ENCODE measurements at places on chromosomes 4 and X.
A peak's percentile ranks its signal among the peaks of the same experiment; 100 is the strongest.

DNA sequence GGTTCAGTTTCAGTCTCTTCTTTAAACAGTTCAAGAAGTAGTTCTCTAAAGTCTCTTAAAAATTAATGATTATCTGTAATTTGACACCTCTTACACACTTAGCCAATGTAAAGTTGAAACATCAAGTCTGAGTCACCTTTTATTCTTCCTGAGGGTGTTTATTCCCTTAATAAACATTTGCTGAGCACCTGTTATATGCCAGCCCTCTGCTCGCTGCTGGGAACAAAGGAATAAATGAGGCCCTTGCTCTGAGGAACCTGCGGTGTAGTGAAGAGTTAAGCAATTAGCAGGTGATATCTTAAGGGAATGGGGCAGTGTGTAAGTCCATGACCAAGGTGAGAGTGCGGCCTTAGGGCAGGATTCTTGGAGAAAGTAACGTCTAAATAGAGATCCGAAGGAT lies 5.2 kb upstream of the NDNF start:
- peak; percentile 73 for DNase-seq

- DNase-seq = no peak
Observed at GRCh38 chr4:32462944-32463343, 1742.8 kb downstream of the PCDH7 start.

DNA sequence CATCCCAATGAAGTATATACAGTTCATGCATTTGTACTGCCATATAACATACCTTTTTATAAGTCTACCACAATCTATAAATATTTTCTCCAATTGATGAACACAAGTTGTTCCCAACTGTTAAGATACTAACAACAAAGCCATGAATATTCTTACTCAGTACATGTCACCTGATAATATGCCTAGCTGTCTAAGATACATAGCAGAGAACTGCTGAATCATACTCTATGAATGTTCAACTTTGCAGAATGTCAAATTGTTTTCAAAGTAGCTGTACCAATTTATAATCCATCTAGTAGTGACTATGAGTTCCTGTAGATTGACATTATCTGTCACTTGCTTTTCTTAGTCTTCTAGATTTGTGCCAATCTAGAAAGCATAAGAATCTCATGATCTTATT lies 84.9 kb downstream of the RAB28 start:
- DNase-seq = peak; percentile 14

DNA sequence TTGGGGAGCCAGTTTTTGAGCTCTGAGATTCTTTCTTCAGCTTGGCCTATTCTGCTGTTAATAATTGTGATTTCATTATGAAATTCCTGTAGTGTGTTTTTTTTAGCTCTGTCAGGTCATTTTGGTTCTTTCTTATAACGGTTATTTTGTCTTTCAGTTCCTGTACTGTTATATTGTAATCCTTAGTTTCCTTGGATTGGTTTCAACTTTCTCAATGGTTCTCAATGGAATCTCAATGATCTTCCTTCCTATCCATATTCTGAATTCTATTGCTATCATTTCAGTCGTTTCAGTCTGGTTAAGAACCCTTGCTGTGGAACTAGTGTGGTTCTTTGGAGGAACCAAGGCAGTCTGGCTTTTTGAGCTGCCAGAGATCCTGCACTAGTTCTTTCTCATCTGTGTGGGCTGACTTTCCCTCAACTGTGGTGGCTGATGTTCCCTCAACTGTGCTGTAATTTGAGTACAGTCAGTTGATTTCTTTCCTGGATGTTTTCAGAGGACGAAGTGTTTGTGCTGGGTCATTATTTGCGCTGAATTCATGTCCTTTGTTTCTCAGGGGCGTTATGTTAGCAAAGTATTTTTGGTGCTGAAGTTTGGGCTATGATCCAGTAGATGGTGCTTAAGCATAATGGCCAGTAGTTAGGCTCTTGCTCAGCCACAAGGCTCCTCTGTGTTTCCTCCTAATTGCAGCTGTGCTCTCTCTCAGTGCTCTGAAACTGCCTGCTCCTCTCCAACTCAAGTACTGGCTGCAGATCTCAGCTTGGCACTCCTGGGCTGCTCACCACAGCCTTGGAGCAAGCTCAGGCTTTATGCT lies 27.5 kb downstream of the ENPEP start:
- no peak for DNase-seq

DNA sequence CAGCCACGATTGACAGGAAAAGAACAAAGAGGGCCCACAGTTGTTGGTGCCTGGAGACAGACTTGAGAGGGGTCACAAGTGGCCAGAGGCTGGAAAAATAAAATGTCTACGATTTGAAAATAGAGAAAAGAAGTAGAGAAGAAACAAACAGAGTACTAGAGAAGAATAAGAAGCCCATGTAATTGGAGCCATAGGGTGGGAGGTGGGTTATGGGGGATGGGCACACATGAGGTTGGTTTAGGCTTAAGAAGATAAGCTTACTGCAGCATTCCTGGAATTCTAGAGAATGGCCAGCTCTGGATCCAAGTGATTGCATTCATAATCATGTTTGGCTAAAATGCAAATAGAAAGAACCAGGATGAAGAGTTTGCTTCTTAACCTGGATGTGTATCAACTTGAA lies 210.7 kb downstream of the MAML3 start:
- DNase-seq = no peak

GRCh38 chr4:172404676-172405075 lies 591.5 kb downstream of the GALNTL6 start:
- no peak for DNase-seq

DNA sequence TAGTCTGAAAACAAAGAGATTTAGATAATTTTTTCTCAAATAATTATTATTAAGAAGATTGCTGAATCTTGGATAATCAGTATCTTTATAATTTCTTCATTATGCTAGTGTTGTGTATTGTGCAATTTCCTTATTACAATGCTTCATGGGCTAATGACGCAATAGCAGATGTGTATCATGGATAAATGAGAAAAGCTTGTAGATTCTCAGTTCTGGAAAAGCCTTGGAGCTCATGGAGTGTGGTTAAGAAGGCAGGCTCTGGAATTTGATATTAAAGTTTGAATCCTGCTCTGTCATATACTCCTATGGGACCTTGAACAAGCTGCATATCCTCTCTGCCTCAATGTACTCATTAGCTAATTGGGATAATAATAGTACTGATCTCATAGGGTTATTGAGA lies 18.9 kb upstream of the CXCL8 start:
- no peak for DNase-seq

GRCh38 chr4:89665662-89666061 lies 171.3 kb downstream of the SNCA start:
- DNase-seq = no peak

DNA sequence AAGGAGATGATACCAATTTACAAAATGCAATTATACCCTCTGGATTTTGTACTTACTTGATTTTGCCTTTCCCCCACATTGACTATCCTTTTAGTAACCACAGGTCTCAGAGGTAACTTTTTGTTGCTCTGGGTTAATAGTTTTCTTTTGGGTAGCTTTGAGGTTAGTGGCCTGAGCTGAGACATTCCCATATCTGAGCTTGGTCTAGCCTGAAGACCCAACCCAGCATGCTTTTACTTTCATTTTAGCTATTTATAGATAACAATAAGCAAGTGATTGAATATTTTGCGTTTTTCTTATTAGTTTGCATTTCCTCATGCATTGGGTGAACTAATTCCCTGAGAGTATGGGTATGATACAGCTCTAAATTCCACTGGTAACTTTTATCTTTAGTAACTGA lies 11.8 kb downstream of the HTN1 start:
- DNase-seq = no peak

DNA sequence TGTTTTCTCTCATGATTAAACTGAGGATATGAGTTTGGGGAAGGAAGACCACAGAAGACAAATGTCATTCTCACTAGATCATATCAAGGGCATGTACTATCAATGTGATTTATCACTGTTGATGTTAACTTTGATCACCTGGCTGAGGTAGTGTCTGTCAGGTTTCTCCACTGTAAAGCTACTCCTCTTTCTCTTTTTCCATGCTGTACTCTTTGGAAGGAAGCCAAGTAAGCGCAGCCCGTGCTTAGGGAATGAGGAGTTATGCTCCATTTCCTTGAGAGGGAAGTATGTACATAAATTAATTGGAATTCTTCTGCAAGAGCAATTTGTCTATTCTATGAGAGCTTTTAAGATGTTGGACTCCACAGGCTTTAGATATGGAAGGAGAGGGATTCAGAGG lies 4.0 kb upstream of the KANTR start:
- DNase-seq = no peak

- DNase-seq = no peak
Observed at GRCh38 chrX:10884246-10884645, 226.9 kb upstream of the HCCS start.

DNA sequence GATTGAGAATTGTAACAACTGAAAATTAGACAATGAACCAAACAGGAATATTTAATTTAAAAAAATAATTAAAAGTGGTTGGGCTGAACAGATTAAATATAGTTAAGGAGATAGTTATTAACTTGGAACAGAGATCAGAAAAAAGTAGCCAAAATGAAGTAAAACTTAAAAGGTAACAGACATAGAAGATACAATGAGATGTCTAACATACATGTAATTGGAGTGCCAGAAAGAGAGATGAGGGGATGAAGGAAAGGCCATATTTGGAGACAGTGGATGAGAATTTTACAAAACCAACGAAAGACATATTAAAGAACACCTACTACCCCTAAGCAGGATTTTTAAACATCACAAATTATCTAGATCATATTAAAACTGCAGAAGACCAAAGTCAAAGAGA lies 8.0 kb downstream of the TBC1D9 start:
- DNase-seq = no peak

DNA sequence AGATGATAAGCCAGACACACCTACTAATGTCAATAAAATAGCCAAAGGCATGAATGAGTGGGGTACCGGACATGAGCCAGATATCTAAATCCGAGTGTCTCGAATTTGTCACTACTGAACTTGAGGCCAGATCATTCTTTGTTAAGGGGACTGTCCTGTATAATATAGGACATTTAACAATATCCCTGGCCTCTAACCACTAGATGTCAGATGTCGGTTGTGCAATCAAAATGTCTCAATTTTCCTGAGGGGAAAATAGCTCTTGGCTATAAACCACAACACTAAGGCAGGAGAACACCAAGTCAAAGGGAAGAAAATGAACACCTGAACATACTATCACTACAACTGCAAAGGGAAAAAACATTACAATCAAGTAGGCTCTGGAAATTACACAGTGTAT lies 154.5 kb downstream of the GPM6A start:
- DNase-seq = no peak

GRCh38 chrX:133482056-133482952 lies 67.0 kb upstream of the GPC4 start:
- DNase-seq = no peak

DNA sequence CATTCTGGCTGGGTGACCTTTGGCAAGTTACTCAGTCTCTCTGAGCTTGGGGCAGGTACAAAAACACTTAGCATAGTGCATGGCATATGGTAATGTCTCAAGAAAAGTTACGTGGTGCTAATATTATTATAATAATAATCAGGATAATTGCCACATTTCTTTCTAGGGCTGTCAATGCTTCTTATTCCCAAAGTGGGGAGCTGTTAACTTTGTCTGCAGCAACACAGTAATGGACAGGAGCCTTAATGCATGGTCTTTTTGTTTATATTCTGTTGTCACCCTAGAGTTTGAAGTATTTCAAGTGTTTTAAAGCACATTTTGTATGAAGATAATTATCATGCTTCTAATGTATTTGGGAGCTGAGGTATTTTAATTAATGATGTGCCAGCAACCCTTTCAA lies 121.8 kb downstream of the FHIP1A start:
- no peak for DNase-seq

DNA sequence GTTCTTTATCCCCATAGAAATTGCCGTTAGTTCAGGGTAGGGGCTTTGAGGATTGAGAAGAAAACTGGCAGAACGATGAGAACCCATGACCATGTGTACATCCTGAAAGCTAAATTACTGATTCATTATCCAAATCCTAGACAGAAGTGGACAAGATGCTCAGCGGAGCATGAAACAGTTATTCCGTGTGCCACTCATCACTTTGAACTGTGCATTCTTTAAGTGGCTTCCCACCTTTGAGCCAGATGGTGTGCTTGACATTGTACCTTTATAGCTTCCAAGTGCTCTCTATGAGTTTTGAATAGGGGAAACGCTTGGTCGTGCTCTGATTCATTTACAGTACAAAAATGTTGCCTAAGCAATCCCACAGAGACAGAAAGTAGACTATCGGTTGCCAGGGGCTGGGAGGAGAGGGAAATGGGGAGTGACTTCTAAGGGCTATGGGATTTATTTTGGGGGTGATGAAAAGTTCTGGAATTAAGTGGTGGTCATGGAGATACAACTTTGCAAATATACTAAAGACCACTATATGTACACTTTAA lies 100.0 kb downstream of the DOCK11 start:
- no peak for DNase-seq

GRCh38 chr4:531076-531475 lies 32.1 kb downstream of the PIGG start:
- DNase-seq = no peak

GRCh38 chrX:101411984-101412383 lies 4.0 kb downstream of the HNRNPH2 start:
- DNase-seq = no peak

GRCh38 chr4:124710911-124711310 lies 1.6 kb downstream of the ANKRD50 start:
- no peak for DNase-seq

DNA sequence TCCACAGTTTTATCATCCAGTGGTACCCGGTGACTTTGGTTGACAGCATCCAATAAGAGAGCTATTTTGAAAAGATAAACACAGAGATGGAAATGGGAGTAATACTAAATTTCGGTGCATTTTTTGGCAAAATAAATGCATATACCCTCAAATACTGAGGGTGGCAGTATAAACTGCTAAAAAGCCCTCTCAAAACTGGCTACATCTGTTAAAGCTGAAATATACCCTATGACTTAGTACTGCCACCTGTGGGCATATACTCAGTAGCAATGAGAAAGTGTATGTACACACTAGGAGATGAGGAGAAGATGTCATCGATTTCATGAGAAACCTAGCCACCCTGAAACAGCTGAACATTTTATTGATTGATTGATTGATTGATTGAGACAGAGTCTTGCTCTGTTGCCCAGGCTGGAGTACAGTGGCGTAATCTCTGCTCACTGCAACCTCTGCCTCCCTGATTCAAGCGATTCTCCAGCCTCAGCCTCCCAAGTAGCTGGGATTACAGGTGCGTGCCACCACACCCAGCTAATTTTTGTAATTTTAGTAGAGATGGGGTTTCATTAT lies 12.2 kb upstream of the TMEM128 start:
- DNase-seq = peak; percentile 18

GRCh38 chrX:17563515-17563914 lies 173.8 kb upstream of the SCML1 start:
- no peak for DNase-seq

GRCh38 chrX:37767430-37767829 lies 12.4 kb upstream of the CYBB start:
- no peak for DNase-seq

DNA sequence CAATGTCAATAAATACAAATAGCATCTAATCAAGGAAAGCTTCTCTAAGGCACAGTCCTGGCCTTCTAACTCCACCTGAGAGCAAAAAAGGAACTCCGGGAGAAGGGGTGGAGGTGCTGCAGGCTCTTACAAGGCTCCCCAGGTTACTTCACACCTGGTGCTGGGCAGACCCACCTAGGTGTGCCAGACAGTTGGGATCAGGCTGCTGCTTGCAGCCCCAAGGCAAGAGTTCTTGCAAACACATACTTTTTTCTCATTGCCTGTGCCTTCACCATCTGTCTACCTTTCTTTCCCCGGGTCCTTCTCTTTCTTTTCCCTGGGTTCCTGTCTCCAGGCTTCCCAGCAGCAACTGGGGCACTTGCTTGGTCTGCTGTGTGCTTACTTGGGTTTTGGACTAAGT lies 81.4 kb upstream of the STIM2 start:
- no peak for DNase-seq
